ENCODE measurements at places on chromosomes 7 and 10.
A peak's percentile ranks its signal among the peaks of the same experiment; 100 is the strongest.

GRCh38 chr10:770975-771374 lies 81.5 kb upstream of the DIP2C start:
- no peak for DNase-seq

GRCh38 chr7:85286446-85286845 lies 99.6 kb upstream of the SEMA3D start:
- no peak for DNase-seq

GRCh38 chr7:5064391-5065106 lies 18.9 kb downstream of the RBAK start:
- DNase-seq: peak; percentile 30

DNA sequence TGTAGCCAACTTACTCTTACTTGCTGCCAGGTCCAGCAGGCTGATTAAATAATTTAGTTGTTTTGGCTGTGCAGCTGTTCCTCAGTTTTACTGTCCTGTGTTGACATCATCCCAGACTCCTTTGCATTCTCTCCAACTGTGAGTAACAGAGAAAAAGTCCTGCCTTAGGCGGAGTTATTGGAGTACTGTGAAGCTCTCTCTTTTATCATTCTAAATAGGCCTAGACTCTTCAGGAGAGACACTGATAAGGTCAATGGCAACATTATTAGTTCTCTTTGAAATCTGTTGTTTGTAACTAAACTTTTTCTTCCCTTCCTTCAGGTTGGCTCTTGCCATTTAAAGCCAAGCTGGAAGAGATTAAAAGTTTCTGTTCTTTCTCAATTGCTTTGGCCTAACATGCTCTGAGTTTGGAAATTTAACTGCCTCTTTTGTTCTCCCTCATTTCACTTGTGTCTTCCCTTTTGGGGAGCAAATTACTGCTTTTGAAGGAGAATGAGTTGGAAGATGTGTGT lies 215.7 kb upstream of the CSTF2T start:
- DNase-seq: no peak

- no peak for DNase-seq
Measured at GRCh38 chr10:102368077-102368476, 27.4 kb upstream of the NFKB2 start.

DNA sequence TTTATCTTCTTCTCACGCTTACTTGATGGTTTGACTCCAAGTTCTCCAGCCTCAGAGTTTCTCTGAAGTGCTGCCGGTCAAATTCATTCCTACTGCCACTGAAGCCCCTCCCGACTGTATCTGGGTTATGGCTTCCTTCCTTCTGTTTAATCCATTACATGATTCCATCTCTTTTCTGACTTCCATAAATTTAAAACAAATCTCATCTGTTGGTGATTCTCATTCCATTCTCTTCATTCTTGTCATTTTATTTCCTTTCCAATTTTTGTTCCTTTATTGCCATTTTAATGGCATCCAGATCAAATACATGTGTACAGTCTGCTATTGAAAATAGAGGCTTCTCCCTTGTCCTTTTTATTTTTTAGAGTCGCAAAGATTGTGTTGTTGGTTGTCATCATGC lies 25.4 kb upstream of the HIBADH start:
- DNase-seq: no peak

DNA sequence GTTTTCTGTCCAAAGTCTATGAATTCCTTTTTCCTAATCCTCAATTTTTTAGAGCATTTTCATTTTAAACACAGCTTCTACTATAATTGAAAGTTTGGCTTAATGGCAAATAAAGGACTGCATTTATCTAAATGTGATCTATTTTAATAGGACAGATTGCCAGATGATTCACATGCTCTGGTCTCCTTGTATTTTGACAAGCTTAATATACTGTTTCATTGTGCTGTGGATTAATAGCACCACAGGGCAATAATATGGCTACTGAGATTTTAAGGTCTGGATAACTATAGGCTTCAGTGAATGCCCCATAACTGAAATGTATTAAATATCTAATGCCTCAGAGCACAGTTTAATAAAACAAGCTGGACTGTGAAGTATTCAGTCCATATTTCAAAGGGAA lies 1362.8 kb downstream of the XPNPEP1 start:
- no peak for DNase-seq

DNA sequence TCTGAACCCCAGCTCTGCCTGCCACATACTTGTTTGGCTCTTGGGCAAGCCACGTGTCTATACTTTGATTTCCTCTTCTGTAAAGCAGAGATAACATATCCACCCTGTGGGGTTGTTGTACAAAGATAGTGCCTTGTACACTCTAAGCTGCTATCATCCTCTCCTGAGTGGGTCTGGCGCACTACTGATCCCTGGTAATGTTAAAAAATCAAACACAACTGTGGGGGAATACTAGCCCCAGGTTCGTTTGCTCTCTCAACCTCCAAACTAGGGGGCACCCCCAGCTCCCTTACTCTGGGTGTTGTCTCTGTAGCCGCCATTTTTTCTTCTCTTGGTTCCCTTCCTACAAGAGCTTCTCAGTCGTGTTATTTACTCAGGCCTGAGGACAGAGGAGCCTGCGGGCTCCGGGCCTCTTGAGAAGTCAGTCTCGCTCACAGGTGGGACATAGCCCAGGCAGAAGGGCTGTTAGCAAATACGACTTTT lies 1.0 kb downstream of the POLM start:
- no peak for DNase-seq

DNA sequence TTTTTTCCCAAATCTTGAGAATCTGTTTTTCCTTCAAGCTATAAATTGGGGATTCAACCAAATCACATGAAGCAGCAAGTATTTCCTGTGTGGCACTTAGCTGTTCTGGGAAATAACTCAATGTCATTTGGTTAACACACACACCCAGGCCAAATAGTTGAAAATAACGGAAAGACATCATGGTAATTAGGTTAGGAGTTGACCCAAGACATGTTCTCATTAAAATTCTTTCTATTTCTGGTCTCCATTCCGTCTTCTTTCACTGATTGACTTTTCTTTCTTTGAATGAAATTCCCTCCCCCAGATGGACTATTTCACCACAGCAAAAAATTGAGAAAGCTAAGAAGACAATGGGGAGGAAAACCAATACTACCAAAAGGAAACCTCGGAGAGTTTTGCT lies 30.5 kb downstream of the NRP1 start:
- no peak for DNase-seq

GRCh38 chr7:94642838-94643653 lies 12.9 kb downstream of the SGCE start:
- no peak for DNase-seq

DNA sequence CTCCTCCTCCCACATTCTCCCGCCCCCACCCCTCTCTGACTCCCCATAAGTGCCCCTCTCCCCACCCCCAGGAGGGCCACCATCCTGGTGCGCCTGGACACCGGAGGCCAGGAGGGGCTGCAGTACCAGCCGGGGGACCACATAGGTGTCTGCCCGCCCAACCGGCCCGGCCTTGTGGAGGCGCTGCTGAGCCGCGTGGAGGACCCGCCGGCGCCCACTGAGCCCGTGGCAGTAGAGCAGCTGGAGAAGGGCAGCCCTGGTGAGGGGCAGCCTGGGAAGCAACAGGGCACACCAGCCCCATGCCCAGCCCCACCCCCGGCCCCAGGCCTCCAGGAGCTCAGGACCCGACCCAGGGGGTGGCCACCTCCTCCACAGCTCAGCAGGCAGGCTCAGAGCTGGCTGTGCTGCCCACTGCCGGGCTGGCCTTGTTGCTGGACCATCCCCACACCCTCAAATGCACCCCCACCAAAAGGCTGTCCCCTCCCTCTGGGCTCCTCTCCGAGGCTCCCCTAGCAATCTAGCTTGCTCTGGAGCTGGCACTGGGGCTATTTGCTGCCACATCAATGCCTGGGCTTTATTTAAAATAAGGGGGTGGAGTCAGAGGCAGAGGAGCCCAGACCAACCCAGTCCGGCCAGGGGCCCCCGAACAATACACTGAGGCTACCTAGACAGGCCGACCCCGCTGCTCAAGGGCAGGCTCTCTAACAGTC lies 14.8 kb downstream of the ATG9B start:
- DNase-seq: no peak

DNA sequence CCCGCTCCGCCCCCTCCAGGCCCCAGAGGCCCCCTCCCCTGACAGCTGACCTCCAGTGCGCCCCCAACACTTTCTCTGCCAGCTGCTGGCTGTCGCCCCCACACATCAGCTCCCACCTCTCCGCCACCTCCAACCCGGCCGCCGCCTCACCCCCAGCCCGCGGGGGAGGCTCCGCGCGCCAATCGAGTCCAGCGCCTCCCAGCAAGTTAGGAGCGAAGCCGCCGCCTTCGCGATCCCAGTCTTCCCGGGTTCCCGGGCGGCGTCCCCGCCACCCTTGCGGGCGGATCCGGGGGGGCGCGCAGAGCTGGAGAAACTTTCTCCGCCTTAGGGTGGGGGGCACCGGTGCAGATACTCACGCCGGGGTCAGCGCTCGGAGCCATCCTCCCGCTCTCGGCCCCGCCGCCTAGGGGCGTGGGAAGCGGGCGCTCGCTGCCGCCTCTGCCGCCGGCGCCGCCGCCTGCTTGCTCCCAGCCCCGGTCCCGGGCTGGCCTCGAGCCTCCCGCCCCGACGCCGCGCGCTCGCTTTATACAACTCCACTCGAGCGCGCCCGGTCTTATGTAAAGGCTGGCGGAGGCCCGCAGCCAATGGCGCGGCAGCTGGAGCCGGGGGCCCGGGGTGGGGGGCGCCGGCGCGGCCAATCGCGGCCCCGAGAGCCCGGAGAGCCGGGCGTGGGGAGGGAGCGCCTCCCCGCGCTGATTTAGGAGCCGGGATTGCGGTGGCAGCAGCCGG lies at the start of gene CRTAC1:
CRTAC1 (minus strand) TSS at position 529 of the 729 bp plus-strand sequence; CDS start at position 380, 149 bp downstream.
- DNase-seq: peak; percentile 8

DNA sequence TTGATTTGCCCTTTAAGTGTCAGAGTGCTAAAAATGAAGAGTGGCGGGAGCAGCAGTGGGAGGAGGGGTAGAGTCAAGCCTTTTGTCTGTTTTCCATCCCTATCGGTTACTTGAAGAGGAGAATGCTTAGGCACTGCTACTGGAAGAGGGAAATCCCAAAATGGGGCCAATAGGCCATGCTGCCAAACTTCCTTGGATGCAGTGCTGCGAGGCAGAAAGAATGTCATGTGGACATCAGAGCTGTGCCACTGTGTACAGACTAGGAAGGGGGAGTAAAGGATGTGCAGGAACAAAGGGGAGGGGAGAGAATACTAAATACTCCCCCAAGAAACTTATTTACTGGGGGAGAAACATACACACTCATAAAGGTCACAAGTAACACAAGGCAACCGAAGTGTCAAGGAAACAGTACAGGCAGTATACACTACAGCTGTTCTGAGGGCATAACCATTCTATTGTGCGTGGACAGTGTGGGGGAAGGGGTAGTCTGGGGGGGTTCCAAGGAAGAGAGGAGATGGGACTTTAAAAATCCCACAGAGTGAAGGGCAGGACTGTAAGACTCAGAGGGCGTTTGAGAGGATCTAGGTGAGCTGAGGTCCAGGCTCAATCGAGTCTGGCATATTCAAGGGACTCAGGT lies 228.7 kb upstream of the PLXNA4 start:
- no peak for DNase-seq

GRCh38 chr10:7480742-7481367 lies 70.0 kb upstream of the SFMBT2 start:
- no peak for DNase-seq

DNA sequence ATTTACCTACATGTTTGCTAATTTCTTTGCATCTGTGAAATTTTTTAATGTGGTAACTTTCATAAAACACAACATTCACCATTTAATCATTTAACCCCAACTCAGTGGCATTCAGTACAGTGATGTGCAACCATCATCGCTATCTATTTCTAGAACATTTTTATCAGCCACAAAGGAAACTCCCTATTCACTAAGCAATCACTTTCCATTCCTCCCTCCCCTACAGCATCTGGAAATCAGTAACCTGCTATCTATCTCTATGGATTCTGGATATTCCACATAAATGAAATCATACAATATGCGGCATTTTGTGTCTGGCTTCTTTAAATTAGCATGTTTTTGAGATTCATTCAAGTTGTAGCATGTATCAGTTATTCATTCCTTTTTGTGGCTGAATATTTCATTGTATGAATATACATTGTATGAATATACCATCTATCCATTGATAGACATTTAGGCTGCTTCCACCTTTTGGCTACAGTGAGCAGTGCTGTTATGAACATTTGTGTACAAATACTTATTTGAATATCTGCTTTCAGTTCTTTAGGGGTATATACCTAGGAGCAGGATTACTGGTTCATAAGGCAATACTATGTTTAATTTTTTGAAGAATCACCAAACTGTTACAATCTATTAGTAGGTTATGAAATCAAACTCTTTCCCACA lies 19.4 kb upstream of the BPGM start:
- no peak for DNase-seq

- no peak for DNase-seq
Measured at GRCh38 chr7:25037325-25037724, 57.3 kb upstream of the OSBPL3 start.

GRCh38 chr10:17847585-17848296 lies 38.6 kb downstream of the MRC1 start:
- peak; percentile 41 for DNase-seq

GRCh38 chr10:79947083-79947415 lies 1.9 kb downstream of the SFTPD start:
- no peak for DNase-seq

DNA sequence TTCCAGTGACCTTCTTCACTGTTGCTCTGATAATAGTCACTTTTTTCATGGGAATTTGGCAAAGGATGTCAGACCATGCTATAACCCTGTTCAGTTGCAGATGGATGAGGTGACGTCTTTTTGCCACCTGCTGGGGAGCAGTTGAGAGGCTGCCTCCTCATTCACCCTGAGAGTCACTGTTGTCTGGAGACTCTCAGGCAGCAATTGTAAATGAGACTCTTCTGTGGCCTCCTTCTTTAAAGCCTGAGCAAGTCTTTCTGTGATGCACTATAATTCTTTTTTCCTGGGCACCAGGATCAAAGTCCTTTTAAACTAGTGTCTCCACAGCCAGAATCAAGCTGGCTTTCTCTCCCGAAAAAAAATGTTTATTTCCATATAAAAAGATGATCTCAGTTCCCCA lies 345.1 kb downstream of the ARL4A start:
- DNase-seq: peak; percentile 52

GRCh38 chr7:159151231-159151630 lies 6.6 kb upstream of the VIPR2 start:
- no peak for DNase-seq

DNA sequence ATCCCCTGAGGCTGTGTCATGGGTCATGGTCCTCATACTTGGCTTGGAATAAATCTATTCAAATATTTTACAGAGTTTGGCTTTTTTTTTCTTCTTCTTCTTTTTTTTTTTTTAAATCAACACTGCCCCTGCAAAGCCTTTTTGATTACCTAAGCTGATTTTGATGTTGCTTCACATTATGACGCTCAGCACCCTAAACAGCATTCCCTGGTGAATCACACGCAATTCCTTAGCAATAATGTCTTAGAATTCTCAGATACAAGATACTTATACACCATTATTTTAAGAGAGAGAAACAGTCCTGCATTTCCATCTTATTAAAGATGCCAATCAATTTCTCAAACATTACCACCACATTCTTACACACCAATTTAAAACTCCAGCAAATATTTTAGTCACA lies 323.7 kb upstream of the IGFBP3 start:
- DNase-seq: no peak

All from astrocyte of the spinal cord (primary cell).